ENCODE measurements at places on chromosomes 16 and 17. TPM values are rescaled to one million over a fixed set of nuclear protein-coding genes. Genes with fewer than 3 reads are reported as not detected.

Gene ANKFN1
- total RNA-seq, result not detected

Gene OR1A1
- not detected for total RNA-seq

Gene MAF
- total RNA-seq, result 0.13 TPM

Gene SPN
- not detected for total RNA-seq

Gene SCO1
- total RNA-seq, result 60.5 TPM
